Sciatic nerve (tissue), 2 donors: ENCODE measurements at places on chromosomes 2 and 18. TPM values are rescaled to one million over a fixed set of nuclear protein-coding genes. Genes with fewer than 3 reads are reported as not detected.

Gene GPR75
- total RNA-seq, result 2.5 TPM

Gene CNTNAP5
- total RNA-seq, result not detected

Gene RGPD4
- 0.40 TPM for total RNA-seq

Gene PPIL3
- total RNA-seq, result 35.1 TPM

Gene MAP3K19
- total RNA-seq, result 0.09 TPM

Gene SCN9A
- 25.5 TPM for total RNA-seq

Gene VWA3B
- total RNA-seq, result 0.80 TPM

Gene MC5R
- not detected for total RNA-seq

Gene LHCGR
- 12.4 TPM for total RNA-seq

GRCh38 chr2:1528273-1529064 lies 115.2 kb downstream of the TPO start:
- no peak for DNase-seq

DNA sequence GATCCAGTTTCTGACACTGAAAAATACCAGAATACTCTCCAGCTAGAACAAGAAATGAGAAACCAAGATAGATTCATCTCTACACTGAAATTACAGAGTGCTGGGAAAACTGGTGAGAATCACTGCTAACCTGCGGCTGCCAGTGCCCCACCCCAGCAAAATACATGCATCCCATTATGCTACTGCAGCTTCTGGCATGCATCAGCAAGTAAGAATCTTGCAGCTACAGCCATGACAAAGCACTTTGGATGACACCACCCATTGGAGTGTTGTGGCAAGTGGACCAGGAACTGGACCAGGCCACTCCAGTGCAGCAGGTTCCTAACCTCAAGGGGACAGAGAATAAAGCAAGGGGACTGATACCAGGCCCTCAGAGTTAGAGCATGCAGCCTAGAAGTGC lies 378.8 kb upstream of the ETAA1 start:
- no peak for DNase-seq

DNA sequence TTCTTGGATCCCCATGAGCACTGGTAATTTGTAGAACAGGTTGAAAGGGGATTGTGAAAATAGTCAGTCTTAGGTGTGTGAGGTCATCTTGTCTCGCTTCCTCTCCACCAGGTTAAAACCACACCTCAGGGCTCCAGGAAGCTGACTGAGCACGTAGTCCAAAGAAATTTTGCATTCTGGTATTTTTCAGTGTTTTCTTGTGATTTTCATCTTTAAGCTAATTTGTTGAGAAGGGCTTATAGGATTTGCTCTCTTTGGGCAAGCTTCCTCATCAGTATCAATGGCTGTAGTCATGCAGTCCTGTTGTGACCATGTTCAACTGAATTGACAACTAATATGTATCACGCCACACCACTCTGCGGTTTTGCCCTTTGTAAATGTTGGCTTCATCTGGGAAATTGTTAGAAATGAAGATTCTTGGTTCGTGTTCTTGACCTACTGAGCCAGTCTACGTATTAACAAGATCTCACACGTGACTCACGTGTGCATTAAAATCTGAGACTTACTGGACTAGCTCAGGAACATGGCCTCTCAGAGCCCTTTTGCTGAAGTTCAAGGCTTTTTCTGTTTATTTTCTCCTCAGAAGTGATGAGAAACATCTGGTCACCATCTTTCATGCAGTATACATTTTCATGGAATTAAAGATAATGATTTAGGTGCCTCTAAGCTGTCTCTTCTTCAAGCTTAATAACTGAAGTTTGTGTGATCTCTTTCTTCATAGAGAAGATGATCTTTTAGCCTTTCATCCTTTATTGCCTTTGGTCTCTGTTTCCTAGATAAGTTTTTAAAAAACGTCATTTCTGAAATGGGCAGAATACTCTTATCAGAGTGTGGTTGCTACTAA lies 32.8 kb downstream of the FMNL2 start:
- no peak for DNase-seq

- DNase-seq, result no peak
These were observed 156.0 kb downstream of the ACOXL start for GRCh38 chr2:110888411-110888810.

DNA sequence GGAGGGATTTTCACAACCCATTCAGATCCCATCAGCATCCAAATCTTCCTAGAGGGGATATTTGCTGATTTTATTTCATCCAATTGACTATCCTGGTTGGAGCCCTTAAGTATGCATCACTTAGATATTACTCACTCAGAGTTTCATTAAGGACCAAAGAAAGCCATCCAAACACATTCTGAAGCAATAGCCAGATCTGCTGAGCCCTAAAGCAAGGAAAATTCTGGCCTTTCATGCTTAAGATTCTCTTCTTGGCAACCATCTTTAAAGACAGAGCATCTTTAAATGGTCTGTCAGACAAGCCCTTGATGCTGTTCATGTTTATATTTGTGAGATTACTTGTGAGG lies 40.9 kb upstream of the C1D start:
- DNase-seq, result no peak

- no peak for DNase-seq
These were observed 259.6 kb upstream of the PIK3C3 start for GRCh38 chr18:41695441-41695840.

GRCh38 chr2:205989271-205990071 lies 96.5 kb downstream of the INO80D start:
- DNase-seq, result no peak

GRCh38 chr2:86750240-86750839 lies 30.2 kb downstream of the RMND5A start:
- no peak for DNase-seq

DNA sequence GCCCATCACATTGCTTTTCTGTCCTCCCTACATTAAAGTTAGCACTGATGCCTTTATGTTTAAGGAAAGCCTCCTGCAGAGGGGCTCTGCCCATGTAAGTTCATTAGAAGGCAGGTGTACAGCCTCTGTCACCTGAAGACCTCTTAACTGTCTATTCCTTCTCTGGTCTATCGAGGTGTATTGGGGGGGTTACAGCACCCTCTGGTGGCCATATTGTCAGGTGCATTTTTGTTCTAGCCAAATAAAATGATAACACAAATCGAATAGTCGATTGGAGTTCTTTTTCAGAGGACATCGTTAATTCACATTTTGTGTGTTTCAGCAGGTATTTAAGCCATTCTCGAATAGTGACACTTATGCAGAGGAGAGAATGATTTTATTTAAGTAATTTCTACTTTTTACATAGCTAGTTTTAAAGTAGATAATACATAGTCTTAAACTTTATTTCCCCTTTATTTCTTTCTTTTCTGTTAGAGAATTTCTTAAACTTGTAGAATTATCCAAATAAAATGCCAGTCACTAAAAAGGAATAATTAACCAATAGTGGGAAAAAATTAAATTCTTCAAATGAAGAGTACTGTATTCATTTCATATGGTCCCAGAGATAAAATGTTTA lies 136.8 kb downstream of the NEDD4L start:
- DNase-seq, result no peak

- no peak for DNase-seq
These were observed 54.4 kb downstream of the EPHA4 start for GRCh38 chr2:221517696-221518151.

- DNase-seq, result no peak
These were observed 124.9 kb downstream of the RDH14 start for GRCh38 chr2:18435426-18436037.

GRCh38 chr2:10880586-10881321 lies 31.0 kb upstream of the KCNF1 start:
- DNase-seq, result no peak

- DNase-seq, result no peak
These were observed 228.3 kb upstream of the FOSL2 start for GRCh38 chr2:28164280-28164801.

DNA sequence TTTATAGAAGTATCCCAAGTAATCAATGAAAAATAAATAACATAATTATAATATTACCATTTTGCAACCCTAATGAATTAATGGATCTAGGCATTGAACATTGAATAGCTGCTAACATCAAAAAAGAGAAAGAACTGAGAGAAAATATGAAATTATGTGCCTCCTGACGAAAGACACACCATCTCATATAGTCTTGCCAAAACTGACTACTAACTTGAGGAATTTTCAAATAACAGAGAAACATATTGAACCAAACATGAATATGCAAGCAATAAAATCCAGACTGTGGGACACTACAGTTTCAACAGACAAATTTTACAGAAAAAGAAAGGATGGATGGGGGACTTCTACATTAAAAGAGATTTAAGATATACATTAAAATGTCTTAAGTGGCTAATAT lies 165.7 kb downstream of the WDPCP start:
- no peak for DNase-seq

- no peak for DNase-seq
These were observed 43.2 kb downstream of the TSHZ1 start for GRCh38 chr18:75253784-75254183.

DNA sequence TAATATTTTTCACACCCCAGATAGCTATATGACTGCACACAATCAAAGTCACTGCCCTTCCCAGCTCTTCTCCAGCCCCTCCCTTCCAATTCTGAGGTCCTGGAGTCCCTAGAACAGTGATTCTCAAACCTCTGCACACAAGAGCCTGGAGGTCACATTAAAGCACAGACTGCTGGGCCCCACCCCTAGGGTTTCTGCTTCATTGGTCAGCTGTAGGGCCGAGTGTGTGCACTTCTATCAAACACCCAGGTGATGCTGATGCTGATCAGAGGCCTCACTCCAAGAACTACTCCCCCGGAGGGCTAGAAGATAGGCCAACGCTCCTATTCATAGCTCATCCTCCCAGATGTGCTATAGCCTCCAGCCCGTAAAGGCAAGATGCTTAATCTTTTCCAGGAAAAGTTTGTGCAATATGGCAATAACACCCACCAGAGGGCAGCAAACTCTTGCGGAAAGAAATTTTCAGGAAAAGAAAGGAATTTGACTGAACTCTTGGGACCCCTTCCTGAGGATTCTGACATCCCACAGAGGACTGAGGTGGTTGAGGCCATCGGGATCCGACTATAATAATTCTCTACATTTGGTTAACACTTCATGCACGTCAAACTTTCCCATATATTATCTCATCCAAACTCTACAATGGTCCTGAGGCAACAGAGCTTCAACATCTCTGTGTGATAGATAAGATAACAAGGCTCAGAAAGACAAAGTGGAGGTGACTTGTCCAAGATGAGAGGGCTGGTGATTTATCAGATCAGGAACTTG lies 194.2 kb upstream of the PKDCC start:
- peak; percentile 77 for DNase-seq

GRCh38 chr2:10832203-10832936 lies 19.8 kb upstream of the PDIA6 start:
- peak; percentile 91 for DNase-seq

- DNase-seq, result no peak
These were observed 43.2 kb downstream of the ZBTB7C start for GRCh38 chr18:48365965-48366364.

DNA sequence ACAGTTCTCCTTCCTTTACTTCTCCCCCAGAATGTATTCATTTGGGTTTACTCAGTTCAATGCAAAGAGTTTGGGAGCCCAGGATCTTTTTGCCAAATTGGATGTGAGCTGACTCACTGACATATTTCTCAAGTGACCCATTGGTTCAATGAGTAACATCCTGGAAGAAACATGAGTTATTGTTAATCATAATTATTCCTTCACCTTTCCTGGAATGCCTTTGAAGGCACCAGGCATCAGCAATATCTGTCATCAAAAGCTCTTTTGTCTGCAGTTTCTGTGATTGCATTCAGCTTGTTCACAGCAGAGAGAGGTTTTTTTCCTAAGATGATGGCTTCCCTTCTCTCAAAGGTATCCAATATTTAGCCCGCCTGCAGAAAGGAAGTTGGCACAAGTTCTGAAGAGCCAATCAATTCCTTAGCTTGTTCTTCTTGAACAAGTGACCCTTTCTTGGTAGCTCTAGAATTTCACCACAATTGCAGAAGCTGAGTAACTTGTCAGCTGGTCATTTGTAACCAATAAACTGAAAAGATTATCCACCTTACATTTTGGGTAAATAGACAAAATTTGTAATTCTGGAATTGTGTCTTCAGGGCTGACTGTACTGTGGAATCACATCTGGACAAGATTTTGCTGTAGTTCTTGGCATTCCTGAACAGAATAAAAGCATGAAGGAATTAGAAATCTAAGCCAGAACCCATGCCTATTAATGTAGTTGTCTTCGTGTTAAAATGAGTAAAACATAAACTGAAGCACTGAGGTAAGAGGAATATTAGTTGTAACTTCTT lies 72.2 kb upstream of the TMEM17 start:
- no peak for DNase-seq

DNA sequence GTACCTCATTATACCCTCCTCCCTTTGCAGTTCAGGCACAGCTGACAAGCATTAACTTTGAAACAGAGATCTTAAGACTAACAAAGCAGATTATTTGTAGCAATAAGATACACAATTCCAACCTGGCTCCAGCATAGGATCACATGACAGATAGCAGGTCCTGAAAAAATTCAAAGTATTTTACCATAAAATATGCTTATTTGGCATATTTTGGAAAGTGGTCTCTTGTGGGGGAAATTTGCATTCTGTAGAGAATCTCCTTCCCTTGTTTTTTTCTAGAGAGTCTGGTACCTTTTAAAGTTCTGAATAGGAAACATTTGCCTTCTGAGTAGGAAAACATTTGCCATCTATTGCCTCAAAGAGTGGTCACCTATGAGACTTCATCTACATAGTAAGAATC lies 212.8 kb upstream of the SH3BP4 start:
- no peak for DNase-seq

GRCh38 chr2:233519787-233520611 lies 46.6 kb downstream of the USP40 start:
- DNase-seq, result no peak

- DNase-seq, result no peak
These were observed 102.3 kb downstream of the LIPG start for GRCh38 chr18:49663899-49664890.

DNA sequence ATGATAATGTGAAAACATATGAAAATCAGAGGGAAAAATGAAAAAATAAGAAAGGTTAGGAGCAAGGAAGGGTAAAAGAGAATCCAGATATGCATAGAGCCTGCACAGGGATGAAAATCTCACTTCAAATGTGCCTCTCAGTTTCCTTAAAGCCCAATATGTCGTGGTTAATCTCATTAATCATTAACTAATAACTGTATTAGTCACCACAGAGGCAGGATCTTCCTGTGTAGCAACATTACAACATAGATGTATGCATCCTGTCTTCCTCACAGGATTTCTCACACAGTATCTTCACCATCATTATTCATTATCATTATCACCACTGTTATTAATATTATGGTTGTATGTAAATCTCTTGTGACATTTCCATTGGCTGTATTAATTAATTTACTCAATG lies 361.2 kb upstream of the SOX11 start:
- DNase-seq, result no peak

GRCh38 chr2:103346780-103347179 lies 584.9 kb downstream of the TMEM182 start:
- no peak for DNase-seq

- DNase-seq, result no peak
These were observed 3.0 kb downstream of the PIEZO2 start for GRCh38 chr18:11146238-11146946.
